GM13976 (cell line): ENCODE measurements at places on chromosomes 1 and 21.

GRCh38 chr1:43366601-43367025 lies 1.2 kb downstream of the ELOVL1 start:
- no peak for DNase-seq

GRCh38 chr1:110091791-110092190 lies 20.5 kb upstream of the UBL4B start:
- DNase-seq = no peak

- peak; percentile 37 for DNase-seq
These were observed 941 bp upstream of the IFI16 start for GRCh38 chr1:159008744-159009188.

DNA sequence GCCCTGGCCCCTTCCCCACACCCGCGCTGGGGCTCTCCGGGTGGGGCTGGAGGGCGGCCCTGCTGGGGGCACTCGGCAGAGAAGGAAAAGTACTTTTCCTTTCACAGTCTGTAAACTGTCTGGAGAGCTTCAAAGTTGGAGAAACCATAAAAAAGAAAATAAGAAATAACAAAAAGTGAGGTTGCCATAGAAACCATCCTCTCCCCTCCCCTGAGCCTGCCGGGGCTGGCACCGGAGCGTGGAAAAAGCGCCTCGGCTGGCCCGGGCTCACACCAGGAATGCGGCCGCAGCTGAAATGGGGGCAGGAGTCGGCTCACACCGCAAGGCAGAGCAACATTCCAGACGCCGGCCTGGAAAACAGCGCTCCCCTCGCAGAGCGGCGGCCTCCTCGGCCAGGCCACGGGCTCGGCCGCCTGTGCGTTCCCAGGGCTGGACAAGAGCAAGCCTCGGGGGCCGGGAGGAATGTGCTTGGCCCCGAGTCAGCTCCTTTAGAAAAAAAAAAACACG lies 69.2 kb downstream of the MORN1 start:
- no peak for DNase-seq

GRCh38 chr1:179742717-179743678 lies at the start of gene FAM163A:
TSS of gene FAM163A (plus strand) at chr1:179743291. CDS start at chr1:179813098, 69,807 bp downstream.
- DNase-seq = peak; percentile 32

- DNase-seq = no peak
These were observed 31.8 kb upstream of the ZNF644 start for GRCh38 chr1:91053630-91054029.

- no peak for DNase-seq
These were observed 29.8 kb upstream of the BMP8B start for GRCh38 chr1:39818482-39818881.
